Osteocyte (in vitro differentiated cells): ENCODE measurements at places on chromosomes 2 and 18. TPM values are rescaled to one million over a fixed set of nuclear protein-coding genes. Genes with fewer than 3 reads are reported as not detected.

DNA sequence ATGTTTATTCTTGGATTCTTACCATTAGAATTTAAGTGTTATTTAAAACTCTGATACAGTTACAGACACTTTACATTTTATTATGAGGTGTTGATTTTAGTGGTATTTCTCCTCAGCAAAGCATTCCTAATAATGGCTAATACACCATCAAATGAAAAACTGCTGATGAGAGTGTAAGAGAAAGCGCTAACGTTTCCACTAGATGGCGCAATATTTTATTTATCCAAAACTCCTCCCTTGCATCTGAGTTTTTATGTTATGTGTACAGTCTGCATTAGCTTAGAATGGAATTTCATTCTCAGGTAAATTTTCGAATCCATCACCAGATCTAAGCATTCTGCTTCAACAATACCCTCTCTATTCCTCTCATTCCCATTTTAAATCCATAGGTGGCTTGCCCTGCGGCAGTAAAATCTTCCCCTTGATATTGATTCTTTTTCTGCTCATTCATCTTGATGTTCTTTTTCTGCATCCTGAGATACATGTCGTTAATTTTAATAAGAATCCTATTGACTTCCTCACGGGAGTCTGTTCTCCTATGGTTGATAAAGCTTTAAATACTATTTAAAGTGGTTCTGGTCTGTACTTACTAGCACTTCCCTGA lies 53.9 kb downstream of the PRKRA start:
- no peak overlapping the region for H3K27ac ChIP-seq
- H3K27me3 ChIP-seq = peaks cover 4% of the 10 kb centered on the region
- DNase-seq = no peak
- H3K4me3 ChIP-seq = no peak overlapping the region
- H3K36me3 ChIP-seq = no peaks in the 10 kb centered on the region

- peaks cover 45% of the 10 kb centered on the region for H3K4me1 ChIP-seq
- DNase-seq = no peak
- H3K27ac ChIP-seq = peak overlapping the region; percentile 99
- no peaks in the 10 kb centered on the region for H3K27me3 ChIP-seq
Observed at GRCh38 chr2:85537600-85538506, 1.1 kb upstream of the MAT2A start.

GRCh38 chr2:128036748-128037607 lies 9.1 kb upstream of the SAP130 start:
- H3K27ac ChIP-seq = no peak overlapping the region
- H3K4me3 ChIP-seq = no peak overlapping the region
- no peaks in the 10 kb centered on the region for H3K36me3 ChIP-seq
- no peaks in the 10 kb centered on the region for H3K4me1 ChIP-seq
- no peak for DNase-seq

The SNORC gene
- 1.9 and 2.1 TPM in 2 replicates for total RNA-seq

DNA sequence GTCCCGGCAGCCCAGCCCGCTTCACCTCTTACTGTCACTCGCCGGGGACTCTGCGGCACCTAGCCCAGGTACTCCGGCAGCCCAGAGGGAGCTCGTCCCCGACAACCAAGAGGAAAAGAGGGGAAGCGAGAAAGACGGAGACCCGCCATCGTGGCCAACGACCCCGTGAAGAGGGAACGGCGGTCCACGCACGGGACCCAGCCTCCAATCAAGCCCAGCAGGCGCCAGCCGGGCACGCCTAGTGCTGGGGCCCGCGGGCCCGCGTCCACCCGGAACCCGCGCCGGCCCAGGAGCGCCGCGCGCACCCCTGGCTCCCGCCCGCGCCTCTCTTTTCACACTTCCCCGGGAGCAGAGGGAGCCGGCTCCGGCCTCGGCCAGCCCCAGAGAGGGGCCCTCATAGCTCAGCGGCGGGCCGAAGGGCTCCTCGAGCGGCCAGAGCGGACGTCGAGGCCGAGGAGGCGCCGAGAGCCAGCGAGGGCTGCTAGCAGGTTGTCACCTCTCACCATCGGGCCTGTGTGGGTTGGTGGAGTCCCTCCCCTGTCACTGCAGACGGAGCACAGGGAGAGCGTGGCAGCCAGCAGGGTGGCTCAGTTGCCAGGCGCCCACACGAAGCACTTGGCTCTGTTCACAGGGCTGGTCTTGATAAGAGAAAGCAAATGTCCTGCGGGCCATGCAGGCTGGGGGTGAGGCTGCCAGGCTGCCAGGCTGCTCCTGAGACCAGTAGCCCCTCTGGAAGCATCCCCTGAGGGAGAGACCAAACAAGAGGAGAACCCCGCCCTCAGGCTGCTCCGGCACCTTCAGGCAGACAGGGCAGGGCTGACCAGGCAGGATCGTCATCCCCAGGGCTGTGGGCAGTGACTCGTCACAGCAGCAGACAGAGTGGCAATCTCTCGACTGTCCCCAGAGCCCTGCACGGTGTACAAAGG lies 36.9 kb upstream of the KLF11 start:
- no peak overlapping the region for H3K4me3 ChIP-seq
- DNase-seq = no peak
- H3K4me1 ChIP-seq = peaks cover 5% of the 10 kb centered on the region

The ANKRD12 gene
- 33.1 and 40.0 TPM in 2 replicates for total RNA-seq

GRCh38 chr18:55833543-55833942 lies 245.6 kb upstream of the TCF4 start:
- H3K4me1 ChIP-seq = peaks cover 31% of the 10 kb centered on the region
- no peak overlapping the region for H3K4me3 ChIP-seq
- no peaks in the 10 kb centered on the region for H3K36me3 ChIP-seq
- no peaks in the 10 kb centered on the region for H3K27me3 ChIP-seq
- H3K27ac ChIP-seq = peak overlapping the region; percentile 58

GRCh38 chr18:79380816-79381806 lies 14.6 kb upstream of the NFATC1 start:
- peaks cover 7% of the 10 kb centered on the region for H3K4me1 ChIP-seq
- no peaks in the 10 kb centered on the region for H3K27me3 ChIP-seq
- H3K27ac ChIP-seq = no peak overlapping the region
- peaks cover 10% of the 10 kb centered on the region for H3K36me3 ChIP-seq

- H3K27me3 ChIP-seq = peaks cover 81% of the 10 kb centered on the region
- H3K4me3 ChIP-seq = no peak overlapping the region
- no peaks in the 10 kb centered on the region for H3K36me3 ChIP-seq
- H3K27ac ChIP-seq = no peak overlapping the region
- DNase-seq = no peak
- H3K4me1 ChIP-seq = peaks cover 3% of the 10 kb centered on the region
Observed at GRCh38 chr2:176172895-176173566, 15.4 kb upstream of the HOXD1 start.
